Naive thymus-derived CD8-positive, alpha-beta T cell (primary cell): ENCODE measurements at places on chromosomes 12 and 14.
A peak's percentile ranks its signal among the peaks of the same experiment; 100 is the strongest.

DNA sequence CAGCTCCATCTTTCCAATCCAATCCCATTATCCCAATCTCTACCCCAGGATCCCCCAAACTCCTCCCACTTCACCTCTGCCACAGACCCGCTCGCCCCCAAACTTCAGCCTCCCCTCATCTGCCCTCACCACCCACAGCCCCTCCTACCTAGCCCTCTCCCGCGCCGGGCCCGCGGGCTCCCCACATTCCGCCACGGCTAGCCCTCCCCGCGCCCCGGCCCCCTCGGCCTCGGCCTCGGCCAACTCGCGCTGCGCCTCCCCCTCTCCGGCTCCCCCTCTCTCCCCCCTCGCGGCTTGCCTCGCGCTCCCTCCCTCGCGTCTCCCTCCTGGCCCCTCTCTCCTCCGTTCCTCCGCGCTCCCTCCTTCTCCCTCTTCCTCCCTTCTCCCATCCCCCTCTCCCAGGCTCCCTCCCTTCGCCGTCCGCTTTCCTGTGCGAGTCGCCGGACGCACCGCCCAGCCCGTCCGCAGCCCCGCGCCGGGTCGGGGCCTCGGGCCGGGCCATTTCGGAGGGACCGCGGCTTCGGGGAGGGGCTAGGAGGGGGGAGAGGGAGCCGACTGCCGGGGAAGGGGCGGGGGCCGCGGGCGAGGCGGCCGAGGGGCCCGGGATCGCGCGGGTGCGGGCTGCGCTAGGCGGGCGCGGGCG lies at the start of gene ATN1:
Gene ATN1, plus strand, starts transcription at position 581 of the 643 bp plus-strand sequence. CDS start 6,043 bp downstream, outside the sequence.
- DNase-seq = peak; percentile 40

GRCh38 chr14:73785834-73786635 lies 65.6 kb upstream of the PTGR2 start:
- DNase-seq = peak; percentile 37

GRCh38 chr14:99707921-99708320 lies 23.8 kb downstream of the CYP46A1 start:
- peak; percentile 5 for DNase-seq

DNA sequence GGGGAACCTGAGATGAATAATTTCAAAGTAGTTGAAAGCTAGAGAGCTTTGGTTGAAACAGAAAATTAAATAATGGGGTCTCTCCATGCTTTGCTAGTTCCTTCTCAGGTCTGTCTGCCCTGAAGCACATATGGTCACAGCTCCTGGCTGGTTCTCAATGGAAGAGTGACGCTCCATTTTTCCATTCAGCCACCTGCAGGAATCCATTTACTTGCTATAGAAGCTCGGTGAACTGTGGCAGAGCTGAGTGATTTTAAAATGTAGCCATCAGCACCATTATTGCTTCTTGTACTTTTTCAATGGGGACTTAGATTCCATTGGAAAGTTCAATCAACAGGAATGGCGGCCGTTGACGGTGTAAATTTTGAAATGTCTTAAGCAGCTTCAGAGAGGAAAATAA lies 525.2 kb downstream of the GLT1D1 start:
- DNase-seq = no peak

DNA sequence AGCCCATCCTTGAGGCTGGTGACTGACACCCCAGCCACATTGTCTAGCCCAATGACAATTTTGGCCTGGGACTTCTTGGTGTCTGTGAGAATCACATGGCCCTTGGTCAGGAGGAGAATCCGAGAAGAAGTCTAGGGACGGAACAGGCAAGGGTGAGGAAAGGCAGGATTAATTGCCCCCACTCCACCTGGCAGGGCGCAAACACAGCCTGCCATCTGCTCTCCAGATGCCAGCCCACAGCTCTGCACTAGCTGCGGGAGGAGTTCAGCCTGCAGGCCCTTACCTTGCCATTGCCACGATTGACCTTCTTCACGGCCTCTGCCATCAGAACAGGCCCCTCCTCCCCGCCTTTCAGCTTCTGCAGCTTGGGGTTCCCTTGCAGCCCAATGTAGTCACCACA lies 13.1 kb upstream of the TAC3 start:
- no peak for DNase-seq

DNA sequence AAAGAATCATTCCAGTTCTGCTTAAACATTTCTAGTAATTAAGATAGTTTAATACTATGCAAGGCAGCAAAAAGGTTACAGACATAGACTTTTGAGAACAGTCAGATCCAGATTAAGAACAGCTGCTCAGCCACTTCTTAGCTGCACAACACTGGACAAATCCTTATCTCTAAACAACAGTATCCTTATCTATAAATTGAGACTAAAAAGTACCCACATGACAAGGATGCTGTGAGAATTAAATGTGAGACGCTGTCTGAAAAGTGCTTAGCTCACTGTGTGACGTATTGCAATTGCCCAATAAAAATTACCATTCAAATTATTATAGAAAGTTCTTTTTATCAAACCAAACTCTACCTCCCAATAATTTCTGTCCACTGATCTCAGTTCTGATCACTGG lies 35.5 kb downstream of the BORCS5 start:
- no peak for DNase-seq

- DNase-seq = no peak
Measured at GRCh38 chr14:61997161-61997560, 234.9 kb downstream of the SNAPC1 start.

- no peak for DNase-seq
Measured at GRCh38 chr12:66115071-66115600, 15.4 kb downstream of the LLPH start.

DNA sequence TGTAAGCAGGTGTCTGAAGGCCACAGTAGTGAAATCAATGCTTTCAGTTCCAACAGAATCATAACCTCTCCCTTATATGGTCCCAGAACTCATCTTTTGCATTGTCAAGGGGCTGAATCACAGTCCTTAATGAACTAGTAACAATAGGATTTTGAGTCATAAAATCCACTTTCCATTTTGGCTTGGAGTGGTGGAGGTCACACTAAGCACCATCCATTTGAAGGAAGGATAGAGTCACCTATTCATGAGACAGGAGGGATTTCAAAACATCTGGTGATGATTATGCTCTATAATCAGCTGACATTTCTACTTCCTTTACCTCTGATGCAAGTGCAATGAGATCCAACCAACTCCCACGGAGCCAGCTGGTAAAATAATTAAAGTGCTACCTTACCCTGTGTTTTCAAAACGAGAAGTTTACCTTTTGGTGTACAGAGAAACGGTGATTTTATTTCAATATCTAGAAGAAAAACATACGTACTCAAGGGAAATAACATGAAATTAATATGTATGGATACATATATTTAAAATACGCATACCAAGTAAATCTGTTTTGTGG lies 59.1 kb downstream of the TMEM132D start:
- DNase-seq = no peak

DNA sequence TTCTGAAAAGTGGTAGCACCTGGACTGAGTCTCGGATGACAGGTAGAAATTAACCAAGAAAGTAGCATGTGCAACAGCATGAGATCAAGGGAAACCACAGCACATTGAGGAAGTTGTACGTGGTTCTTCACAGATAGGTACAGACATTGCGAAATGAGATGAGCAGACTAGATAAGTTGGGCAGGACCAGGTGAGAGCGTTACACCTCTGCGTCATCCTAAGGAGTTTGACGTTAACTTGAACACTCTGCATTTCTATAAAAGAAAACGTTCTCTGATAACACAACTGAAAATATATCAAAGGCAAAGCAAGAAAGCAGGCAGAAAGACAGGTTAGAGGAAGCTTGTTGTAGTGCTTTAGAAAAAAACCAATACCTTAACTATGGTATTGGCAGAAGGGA lies 98.5 kb upstream of the RASSF8 start:
- peak; percentile 42 for DNase-seq

DNA sequence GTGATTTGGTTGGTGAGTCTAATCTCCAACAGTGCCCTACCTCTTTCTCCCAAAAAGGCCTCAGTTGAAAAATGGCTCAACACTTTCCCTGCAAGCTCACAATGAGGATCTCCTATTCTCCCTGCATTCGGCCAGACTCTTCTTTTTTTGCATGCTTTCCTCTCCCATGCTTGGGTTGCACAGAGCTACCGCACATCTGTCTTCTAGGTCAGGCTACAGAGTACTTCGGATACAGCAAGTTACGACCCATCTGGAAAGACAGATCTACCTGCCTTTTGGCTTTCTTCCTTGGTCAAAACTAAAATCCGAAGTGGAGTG lies 305 bp upstream of the SLC16A7 start:
- no peak for DNase-seq

GRCh38 chr14:41608681-41609390 lies 2.2 kb downstream of the LRFN5 start:
- DNase-seq = no peak

GRCh38 chr12:78241446-78241845 lies 410.8 kb downstream of the NAV3 start:
- no peak for DNase-seq

DNA sequence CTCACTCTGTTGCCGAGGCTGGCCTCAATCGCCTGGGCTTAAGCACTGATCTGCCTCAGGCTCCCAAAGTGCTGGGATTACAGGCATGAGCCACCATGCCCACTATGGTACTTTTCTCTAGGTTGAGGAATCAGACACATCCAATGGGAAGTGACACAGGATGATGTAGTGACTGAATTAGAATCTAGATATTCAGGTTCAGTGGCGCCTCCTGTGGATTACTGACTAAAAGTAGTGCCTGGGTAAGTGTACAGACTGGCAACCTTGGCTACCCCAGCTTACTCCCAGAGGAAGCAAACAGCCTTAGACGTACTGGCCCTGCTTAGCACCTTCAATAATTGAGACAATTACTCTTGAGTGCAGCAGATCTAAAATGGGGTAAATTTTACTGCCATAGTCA lies 22.8 kb downstream of the GALNT8 start:
- DNase-seq = no peak

DNA sequence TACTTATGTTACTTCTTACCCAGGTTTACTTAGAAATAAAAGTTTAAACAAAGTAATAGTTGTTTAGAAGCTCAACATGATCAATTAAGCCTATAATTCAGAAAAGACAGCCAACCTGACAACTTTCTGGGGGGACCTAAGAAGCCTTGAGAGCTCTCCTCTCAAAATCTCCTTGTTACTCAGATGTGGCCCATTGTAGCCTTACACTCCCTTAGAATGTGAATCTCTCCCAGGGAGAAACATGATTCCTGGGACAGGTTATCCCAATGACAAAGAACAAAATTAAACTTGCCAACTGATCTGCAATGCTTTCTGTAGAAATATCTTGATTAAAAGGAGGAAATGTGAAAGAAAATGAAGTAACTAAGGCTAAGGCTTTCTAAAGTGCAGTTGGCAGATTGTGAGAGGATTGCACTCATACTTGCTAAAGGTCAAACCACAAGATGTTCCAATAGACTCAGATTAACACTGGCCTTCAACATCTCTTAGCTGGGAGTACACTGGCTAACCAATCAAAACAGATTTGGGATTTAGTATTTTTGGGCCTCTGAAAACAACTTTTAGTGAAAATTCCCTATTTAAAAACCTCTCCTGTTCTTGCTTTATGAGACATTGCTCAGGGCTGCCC lies 72.3 kb upstream of the TMX1 start:
- no peak for DNase-seq

DNA sequence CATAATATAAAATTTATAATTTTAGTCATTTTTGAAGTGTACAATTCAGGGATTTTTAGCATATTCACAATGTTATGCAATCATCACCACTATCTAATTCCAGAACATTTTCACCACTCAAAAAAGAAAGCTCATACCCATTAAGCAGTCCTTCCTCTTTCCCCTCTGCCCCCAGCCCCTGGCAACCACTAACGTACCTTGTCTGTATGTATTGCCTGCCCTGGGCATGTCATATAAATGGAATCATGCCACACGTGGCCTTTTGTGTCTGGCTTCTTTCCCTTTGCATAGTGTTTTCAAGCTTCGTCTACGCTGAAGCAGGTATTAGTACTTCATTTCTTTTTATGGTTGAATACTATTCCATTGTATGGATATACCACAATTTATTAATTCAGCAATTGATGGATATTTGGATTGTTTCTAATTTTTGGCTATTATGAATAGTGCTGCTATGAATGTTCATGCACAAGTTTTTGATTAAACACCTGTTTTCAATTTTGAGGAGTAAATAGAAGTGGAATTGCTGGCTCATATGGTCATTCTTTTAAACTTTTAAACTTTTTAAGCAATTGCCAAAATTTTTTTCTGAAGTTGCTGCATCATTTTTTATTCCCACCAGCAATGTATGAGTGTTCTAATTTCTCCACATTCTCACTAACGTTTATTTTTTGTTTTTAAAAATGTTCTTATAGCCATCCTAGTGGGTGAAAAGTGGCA lies 1.6 kb upstream of the SSTR1 start:
- DNase-seq = no peak

- DNase-seq = peak; percentile 72
Measured at GRCh38 chr14:96741151-96741977, 55.8 kb upstream of the VRK1 start.

GRCh38 chr12:116964054-116965050 lies 53.6 kb downstream of the FBXW8 start:
- DNase-seq = no peak

GRCh38 chr12:110530511-110530910 lies 28.4 kb downstream of the RAD9B start:
- DNase-seq = no peak

DNA sequence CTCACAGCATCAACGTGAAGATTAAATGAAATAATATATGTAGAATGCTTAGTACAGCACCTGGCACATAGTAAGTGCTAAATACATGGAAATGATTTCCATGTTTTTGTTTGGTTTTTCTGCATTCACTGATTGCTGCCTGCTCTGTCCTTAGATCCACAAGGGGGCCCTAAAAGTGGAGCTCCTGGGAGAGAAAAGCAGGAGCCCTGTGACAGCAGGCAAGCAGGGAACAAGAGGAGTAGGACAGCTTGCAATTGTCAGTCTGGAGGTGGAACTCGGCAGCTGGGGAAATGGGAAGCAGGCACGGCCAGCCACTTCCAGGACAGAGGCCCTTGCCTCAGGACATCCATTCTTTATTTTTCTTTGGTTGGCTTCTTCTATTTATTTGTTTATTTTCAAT lies 292.9 kb downstream of the BMP4 start:
- DNase-seq = no peak

GRCh38 chr14:97180304-97181200 lies 383.4 kb downstream of the VRK1 start:
- DNase-seq = no peak

DNA sequence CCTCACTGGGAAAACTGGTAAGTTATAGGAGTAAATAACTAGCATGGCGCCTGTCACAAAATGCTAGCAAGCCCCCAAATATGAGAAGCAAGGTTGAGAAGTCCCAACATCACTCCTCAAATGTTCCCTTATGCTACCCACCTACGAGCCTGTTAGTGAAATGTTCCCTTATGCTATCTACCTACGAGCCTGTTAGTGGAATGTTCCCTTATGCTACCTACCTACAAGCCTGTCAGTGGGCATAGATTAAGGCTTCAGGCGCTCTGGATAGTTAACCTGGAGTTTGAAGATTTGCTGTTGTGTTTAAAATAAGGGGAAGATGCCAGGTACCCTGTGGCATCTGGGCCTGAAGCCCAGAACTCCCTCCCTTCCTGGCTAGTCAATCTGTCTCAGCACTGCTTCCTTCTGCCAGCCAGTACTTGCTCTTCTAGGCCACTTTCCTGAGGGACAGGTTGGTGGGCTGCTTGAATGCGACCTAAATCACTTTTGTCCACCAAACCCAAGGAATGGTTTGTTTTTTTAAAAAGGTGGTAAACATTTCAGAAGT lies 67.1 kb upstream of the SINHCAF start:
- DNase-seq = no peak

- no peak for DNase-seq
Measured at GRCh38 chr12:86735851-86736250, 479.7 kb upstream of the MGAT4C start.

GRCh38 chr12:14836336-14837210 lies 6.8 kb downstream of the ART4 start:
- no peak for DNase-seq
